ENCODE measurements at places on chromosomes 12 and 14.

- DNase-seq: no peak
Measured at GRCh38 chr14:93033084-93033982, 82.4 kb downstream of the ITPK1 start.

DNA sequence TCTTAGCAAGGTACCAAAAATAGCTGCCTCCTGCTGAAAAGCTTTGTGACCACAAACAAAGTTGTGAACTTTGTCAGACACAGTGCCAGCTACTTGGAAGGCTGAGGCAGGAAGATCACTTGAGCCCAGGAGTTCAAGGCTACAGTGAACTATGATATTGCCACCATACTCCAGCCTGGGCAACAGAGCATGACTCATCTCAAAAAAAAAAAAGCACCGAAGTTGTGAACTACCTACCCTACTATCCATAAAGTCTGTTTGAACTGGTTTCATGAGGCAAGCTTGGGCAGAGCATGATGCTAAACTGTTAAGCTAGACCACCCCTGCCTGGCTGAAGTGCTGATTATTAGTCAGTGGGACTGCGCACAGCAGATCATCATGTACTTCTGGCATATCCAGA is 75.5 kb downstream of the RAD52 start:
- peak; percentile 21 for DNase-seq

- no peak for DNase-seq
Measured at GRCh38 chr12:95318071-95318545, 100.5 kb downstream of the VEZT start.

DNA sequence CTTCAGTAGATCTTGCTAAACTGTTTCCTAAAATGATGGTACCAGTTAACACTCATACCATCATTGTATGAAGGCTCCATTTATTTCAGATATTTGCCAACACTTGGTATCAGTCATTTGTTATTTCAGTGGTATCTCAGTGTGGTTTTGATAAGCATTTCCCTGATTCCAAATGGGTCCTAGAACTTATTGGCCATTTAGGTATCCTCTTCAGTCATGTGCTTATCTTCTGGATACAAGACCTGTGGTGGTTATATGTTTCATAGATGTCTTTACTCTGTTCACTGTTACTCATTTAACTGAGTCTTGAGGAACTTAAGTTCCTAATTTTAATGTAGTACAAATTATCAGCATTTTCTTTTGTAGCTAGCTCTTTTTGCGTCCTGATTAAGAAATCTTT is 13.5 kb downstream of the SINHCAF start:
- no peak for DNase-seq

DNA sequence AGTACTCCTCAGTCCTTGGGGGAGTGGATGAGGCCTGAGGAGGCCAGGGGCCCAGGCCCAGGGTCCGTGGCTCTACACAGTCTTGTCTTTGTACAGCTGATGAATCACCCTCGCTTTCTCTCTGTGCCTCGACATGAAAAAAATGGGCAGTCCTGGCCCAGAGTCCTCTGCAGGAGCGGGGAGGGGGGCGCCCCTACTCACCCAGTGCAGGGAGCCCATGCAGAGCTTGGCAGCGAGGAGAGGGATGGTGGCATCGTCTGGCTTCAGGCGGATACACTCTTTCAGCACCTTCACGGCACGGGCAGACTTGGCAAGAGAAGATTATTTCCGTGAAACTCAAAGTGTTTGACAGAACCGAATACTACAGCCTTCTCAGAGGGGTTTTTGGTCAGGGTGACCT is 159.3 kb downstream of the TTC7B start:
- no peak for DNase-seq

- DNase-seq: no peak
Measured at GRCh38 chr14:102485693-102486512, 23.7 kb downstream of the ANKRD9 start.

GRCh38 chr12:122834104-122834920 is 945 bp upstream of the HIP1R start:
- no peak for DNase-seq

DNA sequence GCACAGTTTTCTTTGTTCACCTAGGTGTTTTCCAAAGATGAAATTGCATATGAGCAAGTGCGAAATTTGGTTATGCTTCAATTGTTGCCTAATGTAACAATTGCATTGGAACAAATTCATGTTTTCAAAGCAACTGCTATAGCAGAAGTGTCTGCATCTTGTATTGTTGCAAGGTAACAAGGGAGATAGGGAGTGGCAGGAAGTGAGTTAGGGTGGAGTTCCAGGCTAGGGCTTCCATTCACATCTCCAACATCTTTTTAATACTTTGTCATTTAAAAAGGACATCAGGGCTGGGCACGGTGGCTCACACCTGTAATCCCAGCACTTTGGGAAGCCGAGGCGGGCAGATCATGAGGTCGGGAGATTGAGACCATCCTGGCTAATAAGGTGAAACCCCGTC is 312.3 kb upstream of the E2F7 start:
- DNase-seq: no peak

DNA sequence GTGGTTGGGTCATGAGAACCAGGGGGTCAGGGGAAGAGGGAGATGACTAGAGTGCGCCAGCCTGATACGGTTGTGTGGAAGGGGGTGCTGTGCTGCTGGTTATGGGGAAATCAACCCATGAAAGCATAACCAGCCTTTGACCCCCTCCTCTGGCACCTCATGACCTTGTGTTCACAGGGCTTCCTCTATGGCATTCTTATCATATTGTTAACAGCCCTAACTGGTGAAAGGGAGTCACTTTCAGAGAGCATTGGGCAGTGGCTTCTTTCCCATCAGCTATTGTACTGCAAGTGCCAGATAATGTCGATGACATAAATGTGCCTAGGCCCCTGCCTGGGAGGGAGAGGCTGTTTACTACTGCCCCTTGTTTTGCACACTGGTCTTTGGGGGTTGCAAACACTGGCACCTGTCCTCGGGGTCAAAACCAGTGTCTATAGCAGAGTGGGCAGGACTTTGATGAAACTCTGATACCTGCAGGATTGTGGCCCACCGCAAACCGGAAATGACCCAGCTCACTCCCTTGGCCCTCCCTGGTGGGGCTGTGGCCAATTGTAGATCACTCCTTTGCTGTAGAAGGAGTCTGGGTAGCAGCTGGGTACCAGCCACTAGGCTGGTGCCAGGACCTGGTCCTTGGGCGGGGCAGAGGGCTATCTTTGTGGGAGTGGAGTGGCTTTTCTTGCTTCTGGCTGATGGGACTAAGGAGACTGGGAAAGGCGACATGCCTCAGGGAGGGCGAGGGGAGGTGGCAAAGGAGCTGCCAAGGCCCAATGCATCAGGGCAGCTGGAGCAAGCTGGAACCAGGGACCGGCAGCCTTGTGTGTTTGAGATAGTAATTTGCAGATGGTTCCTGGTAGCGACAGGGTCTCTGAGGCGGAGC is 634 bp upstream of the TMEM63C start:
- no peak for DNase-seq

GRCh38 chr12:92136965-92137721 is 8.5 kb downstream of the BTG1 start:
- peak; percentile 85 for DNase-seq

DNA sequence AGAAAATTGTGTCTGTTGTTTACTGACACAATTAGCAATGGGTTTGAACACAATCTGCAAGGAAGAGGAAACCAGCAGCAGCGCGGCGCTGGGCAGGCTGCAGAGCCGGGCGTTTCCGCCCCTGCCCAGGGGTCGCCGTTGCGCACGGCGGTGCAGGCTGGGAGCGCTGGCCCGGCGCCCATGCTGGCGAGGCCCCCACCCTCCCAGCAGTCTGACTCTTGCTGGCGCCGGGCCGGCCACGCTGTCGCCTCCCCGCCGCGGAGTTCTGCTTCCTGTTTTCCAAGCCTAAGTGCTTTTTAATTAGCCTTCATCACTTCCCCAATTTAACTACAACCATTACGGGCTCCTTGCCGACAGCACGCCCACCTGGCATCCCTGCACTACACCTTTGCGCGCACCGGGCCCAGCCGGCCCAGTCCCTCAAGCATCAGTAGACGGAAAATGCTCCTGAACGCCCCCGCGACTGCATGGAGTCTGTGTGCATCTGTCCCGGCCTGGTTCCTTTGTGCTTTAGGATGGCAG is 212.1 kb downstream of the GXYLT1 start:
- DNase-seq: no peak

DNA sequence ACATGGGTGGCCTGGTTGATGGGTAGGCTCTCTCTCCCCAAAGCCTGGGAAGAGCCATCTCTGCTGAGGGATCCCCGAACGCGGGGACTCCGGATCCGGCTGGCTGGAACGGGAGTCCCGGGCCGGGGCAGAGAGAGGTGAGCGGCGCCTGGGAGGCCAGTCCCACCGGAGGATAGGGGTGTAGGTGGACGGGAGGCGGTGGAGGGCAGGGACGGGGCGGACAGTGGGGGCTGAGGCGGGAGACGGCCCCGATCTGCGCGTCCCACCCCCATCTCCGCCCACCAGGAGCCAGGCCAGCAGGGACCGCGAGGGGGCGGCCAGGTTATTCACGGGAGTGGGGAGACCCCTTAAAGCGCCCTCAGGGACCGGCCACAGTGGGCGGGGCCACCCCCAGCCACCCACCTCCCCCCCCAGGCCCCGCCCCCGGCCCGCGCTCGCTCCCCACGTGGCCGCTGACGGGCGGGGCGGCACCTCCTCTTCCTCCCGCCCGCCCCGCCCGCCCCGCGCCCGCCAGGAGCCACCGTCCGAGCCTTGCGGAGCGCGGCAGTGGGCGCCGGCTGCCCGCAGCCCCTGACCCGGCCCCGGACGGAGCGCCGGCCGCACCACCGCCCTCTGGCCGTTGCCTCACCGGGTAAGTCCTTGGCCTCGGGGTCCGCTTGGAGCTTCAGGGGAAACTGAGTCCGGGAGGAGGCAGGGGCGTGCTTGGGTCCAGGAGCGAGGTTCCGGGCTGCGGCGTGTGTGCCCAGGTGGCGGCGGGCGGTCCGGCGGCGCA is at the start of gene INF2:
Gene INF2 (plus strand): TSS at position 510 of the 772 bp plus-strand sequence. CDS start 11,748 bp downstream, outside the sequence.
- DNase-seq: peak; percentile 51

- DNase-seq: no peak
Measured at GRCh38 chr12:55957106-55957859, 8.6 kb downstream of the PMEL start.

GRCh38 chr12:90428881-90429280 is 526.1 kb downstream of the CCER1 start:
- DNase-seq: no peak

GRCh38 chr12:78641837-78642423 is 222.6 kb upstream of the SYT1 start:
- DNase-seq: no peak

DNA sequence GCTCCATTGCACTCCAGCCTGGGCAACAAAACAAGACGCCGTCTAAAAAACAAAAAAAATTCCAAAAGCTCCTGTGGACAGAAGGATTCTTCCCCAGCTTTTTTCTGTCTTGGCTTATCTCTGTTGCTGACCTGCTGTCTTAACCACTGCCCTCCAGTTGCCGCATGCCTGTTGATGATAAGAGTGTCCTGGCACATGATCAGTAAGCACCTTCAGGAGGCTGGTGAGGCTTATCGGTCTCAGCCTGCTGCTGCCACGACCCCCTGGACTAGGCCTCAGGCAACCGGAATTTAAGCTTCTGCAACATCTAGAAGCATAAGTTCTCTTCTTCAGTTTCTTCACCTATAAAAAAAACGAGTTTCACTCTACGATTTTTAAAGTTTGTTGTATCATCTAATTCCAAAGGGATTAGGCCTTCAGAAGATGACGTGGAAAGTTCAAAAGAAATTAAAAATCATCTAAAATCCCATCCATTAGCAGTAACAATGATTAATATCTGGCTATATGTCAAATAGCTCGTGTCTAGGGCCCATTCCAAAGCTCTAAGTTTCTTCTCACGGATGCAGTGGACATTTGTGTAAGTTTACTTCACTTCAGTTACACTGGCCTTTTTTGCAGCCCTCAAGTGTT is 46.4 kb downstream of the RESF1 start:
- DNase-seq: no peak

DNA sequence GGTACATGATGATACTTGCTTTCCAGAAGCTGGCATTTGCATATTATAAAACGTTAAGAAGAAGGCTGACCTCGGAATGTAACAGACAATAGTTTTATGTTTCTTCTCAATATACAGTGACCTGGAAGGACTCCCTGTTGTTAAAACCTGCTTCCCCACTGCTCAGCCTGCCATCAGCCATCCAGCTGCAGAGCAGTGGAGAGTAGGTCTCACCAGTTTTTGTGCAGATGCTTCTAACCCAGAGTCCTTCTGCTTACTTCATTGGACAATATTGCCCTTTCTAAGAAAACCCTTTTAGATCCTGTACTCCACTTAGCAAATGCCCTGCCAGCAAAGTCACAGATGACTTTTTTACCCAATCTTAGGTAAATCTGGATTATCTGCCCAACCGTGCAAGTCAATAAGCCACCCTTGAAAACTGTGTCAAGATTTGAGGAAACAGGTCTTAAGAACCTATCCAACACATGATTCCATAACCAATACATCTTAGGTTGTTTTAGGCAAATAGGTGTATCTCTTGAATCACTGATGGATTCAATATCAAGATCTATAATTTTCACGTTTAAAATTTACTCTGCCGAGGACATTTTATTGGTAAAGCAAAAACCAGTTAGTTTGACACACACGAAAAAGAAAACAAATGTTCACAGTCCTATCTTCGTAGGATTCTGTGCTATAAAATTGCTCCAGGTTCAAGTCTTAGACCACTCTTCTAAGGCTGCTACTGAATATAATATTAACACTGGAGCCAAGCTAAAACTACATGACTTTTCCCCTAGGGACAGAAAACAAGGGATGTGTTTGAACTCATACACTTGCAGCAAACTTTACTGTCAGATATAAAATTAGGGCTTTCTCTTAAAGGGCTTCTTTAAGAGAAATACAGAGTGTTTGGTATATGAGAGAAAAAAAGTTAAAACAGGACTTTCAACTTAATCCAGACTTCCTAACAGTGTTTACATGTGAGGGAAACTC is 5.7 kb downstream of the PHLDA1 start:
- DNase-seq: no peak

DNA sequence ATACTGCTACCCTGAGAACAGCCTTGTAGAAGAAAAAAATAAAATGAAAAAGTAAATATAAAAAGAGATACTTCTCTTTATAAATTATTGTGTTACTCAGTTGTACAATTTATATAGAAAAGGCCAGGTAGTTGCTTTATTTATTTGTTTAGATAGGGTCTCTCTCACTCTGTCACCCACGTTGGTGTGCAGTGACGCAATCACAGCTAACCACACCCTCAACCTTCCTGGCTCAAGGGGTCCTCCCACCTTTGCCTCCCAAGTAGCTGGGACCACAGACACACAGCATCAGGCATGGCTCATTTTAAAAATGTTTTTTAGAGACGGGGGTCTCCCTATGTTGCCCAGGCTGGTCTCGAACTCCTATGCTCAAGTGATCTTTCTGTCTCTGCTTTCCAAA is 175.4 kb upstream of the PZP start:
- DNase-seq: no peak

Data from activated CD4-positive, alpha-beta T cell treated with anti-CD3 and anti-CD28 coated beads, Interleukin-2, amount 50 U/mL, for 16 hours (primary cell).